Uterus (tissue), 4 donors: ENCODE measurements at places on chromosomes 6 and 20.

GRCh38 chr6:116059713-116060571 is 749 bp downstream of the FRK start:
- peak; percentile 18 for DNase-seq

- DNase-seq = no peak
Measured at GRCh38 chr6:75147512-75147911, 58.3 kb downstream of the COL12A1 start.

- no peak for DNase-seq
Measured at GRCh38 chr6:78861509-78861908, 5.8 kb upstream of the IRAK1BP1 start.

GRCh38 chr6:126385536-126385935 is 45.6 kb downstream of the CENPW start:
- DNase-seq = no peak

GRCh38 chr6:38997128-38997761 is 51.3 kb upstream of the GLP1R start:
- no peak for DNase-seq

DNA sequence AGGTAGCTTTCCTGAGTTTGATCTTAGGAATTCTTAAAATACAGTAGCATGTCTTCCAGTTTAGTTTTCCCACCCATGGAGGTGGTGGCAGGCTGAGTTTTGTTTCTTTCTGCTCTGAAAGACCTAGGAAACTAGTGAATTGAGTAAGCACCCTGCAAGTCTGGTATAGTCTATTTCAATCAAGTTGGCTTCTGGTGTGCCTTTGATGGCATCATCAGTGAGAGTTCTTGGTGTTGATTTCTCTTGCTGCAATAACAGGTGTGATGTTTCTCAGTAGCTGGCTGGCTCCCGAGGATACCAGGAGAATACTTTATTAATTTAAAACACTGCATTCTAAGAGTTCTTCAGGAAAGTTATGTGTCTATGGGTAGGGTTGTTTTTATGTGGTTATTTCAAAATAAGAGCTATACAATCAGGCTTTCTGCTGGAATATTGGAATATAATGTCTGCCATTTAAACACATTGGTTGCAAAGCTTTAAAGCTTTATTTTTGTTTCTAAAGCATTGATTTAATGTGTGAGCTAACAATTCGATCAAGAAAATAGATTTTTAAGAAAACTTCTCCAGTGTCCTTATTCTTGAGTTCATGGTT is 19.0 kb downstream of the VAPB start:
- no peak for DNase-seq

DNA sequence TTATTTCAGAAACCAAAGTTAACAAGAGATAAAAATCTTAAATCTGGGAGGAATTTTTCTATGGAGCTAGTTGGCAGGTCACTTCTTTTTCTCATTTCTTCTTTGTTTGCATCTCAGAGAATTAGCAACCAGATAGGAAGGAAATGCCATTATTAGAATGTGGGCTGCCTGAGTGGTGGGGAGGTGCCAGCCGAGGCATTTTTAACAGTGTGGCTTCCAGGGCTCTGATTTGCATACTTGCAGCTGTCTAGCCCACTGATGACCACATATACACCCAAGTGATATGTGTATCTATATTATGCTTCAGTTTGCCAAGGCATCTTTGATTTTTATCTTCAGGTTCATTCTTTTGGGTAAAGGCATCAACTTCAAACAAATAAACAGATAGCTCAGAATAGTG is 206.7 kb downstream of the CLIC5 start:
- DNase-seq = no peak

DNA sequence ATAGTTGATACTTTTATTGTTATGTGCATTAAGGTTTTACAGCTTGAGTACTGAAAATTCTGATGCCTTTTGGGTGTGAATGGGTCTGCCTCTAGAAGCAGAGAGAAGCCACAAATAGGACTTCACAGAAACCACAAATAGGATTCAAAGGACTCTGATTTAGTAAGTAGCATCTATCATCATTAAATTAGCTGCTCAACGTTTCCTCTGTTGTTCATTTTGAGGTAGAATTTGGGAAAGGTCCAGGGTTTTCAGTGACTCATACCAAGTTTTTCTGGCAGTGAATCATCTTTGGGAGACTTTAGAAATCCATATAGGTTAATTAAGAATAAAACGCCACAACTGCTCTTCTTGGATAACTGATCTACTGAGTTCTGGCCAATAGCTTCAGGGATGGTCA is 105.1 kb downstream of the PHF3 start:
- no peak for DNase-seq

- no peak for DNase-seq
Measured at GRCh38 chr20:62239278-62239879, 1.1 kb downstream of the OSBPL2 start.

DNA sequence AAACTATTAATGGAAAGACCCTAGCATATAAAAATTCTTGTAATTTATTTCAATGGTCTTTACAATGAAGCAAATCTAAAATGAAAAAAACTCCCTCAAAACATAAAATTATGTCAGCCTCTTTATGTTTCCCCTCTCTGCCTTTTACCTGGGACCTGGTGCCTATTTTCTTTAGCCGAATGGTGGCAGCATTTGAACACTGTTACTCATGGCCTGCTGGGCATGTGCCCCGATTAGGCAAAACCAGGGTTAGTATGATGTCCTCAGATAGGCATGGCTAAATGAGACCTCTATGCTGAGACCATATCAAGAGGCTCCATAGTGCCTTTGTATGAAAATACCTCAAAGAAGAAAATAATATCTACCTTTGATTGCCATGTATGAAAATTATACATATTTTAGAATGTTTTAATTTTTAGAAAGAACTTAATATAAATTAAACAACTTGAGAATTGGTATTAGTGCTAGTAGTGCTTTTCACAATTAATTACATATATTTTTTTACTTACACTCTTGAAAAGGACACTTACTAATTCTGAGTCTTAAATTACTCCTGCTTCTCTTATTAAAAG is 22.5 kb upstream of the C6orf58 start:
- DNase-seq = no peak

GRCh38 chr20:58308680-58309527 is 611 bp upstream of the RAB22A start:
- DNase-seq = peak; percentile 71

DNA sequence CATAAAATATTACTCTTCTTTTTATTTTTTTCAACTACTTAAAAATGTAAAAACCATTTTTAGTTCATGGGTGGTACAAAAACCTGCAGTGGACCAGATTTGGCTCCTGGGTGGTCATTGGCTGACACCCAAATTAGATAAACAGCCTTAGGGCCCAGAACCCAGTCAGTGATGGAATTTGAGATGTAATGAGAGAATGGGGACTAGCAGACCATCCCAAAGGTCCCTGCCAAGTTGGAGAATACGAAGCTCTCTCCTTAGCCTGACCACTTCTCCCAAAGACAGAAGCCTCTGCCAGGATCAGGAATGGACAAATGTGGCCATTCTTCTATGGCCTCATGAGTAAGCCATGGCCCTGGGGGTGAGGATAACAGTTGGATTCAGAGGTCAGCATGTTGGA is 194.7 kb downstream of the NFATC2 start:
- DNase-seq = no peak

- peak; percentile 31 for DNase-seq
Measured at GRCh38 chr6:16769131-16769985, 8.1 kb upstream of the ATXN1 start.

DNA sequence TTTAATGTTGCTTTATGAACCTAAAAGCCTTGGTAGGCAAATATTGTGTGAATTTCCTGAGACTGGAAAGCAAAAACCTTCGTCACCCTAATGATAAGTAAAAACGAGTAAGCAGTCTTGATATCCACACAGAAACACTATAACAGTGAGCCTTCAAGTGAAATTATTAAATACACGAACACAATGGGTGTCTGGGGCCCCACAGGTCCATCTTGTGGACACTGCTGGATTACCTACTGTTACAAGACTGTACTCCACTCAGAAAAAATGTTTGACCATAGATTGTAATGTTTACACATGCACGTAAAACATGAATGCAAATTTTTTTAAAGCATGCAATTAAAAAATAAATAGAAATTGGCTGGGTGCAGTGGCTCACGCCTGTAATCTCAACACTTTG is 466.9 kb downstream of the CD83 start:
- no peak for DNase-seq

DNA sequence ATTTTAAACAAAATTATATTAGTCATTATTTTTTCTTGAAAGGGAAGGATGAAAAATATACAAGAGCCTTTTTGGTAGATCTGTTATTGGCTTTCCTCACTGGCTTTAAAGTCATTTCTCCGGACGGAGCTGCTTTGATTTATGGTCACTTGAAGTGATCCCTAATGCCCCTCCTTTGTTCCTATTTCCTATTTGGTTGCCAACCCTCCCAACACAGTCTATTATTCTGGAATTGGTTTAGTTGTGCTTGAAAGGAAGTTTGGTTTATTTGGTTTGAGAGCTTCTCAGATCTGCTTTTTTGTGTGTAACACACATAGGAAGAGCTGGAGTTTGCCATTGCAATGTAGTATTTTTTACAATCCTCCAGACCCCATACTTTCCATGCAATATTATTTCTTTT is 347.9 kb downstream of the RFPL4B start:
- no peak for DNase-seq

DNA sequence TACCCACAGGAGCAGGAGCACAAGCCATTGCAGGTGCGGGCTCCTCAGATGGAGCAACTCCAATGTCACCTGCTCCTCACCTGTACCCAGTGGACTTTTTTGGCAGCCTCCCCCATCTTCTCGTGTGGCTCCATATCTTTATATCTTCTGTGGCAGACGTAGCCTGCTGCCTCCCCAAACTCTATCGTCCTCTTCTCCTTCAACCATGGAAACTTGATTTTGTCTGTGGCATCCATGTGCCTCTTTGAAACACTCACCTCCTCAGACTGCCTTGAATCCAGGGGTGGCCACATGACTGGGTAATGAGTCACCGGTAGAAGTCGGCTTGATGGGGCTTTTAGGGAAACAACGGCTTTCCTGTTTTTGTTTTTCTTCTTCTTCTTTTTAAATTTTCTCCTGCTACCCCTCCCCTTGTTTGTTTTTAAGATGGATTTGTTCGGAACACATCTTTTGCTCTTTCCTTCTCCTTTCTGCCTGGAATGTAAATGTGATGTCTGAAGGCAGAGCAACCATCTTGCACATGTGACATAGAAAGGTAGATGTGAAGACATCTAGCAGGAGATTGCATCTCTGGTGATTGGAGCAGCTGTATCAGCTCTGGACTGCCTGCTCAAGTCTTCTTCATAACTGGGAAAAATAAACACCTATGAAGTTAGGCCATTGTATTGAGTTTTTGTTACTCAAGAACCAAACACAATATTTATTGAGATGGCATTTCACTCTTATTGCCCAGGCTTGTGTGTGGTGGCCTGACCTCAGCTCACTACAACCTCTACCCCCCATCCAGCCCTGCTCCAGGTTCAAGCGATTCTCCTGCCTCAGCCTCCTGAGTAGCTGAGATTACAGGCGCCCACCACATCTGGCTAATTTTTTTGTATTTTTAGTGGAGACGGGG is 69.9 kb upstream of the DDR1 start:
- peak; percentile 32 for DNase-seq

GRCh38 chr20:22305381-22305780 is 279.0 kb downstream of the FOXA2 start:
- DNase-seq = no peak

GRCh38 chr20:32052090-32052777 is at the start of gene HCK:
TSS of gene HCK (plus strand) at chr20:32052242.
- no peak for DNase-seq

DNA sequence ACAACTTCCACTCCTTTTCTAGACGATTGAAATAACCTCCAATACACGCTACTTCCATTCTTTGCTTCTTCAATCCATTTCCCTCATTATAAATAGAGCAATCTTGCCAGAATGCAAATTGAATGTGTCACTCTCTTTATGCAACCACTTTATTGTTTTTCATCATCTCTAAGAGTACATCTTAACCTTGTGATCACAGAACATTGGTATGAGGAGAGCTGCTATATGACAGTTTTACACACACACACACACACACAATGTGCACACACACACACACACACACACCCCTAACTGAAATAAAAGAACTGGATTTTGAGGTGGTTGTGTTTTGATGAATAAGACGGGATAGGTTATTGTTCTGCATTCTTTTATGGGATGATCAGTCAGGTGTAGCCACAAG is 187.0 kb downstream of the HDGFL1 start:
- DNase-seq = no peak

DNA sequence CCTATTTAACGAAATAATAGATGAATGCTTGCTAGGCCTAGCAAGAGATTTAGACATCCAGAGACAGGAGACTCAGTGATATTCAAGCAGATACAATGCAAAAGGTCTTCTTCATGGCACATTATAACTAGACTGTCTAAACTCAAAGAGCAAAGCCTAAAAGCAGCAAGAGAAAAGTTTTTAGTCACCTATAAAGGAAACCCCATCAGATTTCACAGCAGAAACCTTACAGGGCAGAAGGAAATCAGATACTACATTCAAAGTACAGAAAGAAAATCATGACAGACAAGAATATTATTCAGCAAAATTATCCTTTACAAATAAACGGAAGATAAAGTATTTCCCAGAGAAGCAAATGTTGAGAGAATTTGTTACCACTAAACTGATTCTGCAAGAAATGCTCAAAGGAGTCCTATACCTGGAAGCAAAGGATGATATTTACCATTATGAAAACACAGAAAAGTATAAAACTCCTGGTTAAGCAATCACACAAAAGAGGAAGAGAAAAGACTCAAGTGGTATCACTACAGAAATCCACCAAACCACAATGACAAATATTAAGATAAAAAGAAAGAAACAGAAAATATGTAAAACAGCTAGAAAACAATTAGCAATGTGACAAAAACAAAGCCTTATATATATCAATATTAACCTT is 333.7 kb downstream of the MEI4 start:
- no peak for DNase-seq

GRCh38 chr6:47593979-47594378 is 104.4 kb upstream of the ADGRF4 start:
- no peak for DNase-seq

DNA sequence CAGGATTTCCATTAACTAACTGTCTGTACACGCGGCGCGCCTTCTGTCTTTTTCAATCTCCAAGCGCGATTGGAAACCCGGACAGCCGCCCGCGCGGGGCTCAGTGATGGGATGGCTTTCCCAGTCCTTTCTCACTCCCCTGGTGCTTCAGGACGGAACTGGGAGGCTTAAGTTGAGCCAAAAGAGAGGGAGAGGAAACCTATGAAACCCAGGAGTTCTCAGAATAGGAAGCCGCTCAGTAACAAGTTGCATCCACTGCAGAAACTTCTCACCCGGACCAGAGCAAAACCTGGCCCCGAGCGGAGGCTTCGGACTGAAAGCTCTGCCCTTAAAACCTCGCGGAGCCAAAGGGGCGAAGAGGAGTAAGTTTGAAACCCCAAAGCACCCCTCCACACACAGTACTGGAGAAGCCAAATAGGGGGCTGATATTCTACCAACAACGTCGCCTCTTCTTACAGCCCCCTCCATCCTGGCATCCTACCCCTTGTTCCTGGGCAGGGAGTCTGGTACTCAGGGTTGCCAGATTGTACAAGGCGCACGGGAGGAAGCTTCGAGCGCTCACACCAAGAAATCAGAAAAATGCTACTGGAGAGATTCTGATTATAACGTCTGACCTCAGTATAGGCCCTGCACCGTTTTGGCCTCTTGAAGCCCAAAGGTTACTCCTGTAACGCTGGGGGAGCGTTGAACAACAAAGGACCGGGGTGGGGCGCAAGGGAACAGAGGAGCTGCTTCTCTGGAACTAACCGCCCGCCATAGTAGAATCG is 906 bp upstream of the COL12A1 start:
- DNase-seq = peak; percentile 56
